ENCODE measurements at places on chromosomes 13 and 19. TPM values are rescaled to one million over a fixed set of nuclear protein-coding genes. Genes with fewer than 3 reads are reported as not detected.

The LILRA1 gene
- not detected for total RNA-seq

The SHD gene
- not detected for total RNA-seq

The ATP4B gene
- not detected for total RNA-seq

The GPR18 gene
- 15.2 TPM for total RNA-seq

The WDR88 gene
- total RNA-seq = not detected

The MEF2B gene
- 2.0 TPM for total RNA-seq

The OR10H1 gene
- total RNA-seq = not detected

The DCLK1 gene
- not detected for total RNA-seq

The DKKL1 gene
- total RNA-seq = not detected

The PTH2 gene
- total RNA-seq = not detected

The PSG7 gene
- not detected for total RNA-seq

The OBI1 gene
- total RNA-seq = 20.6 TPM

The ERICH4 gene
- not detected for total RNA-seq

All from CD8-positive, alpha-beta memory T cell (primary cell).